Stimulated activated CD8-positive, alpha-beta memory T cell treated with anti-CD3 and anti-CD28 coated beads, Interleukin-15, amount 100 ng/mL, for 24 hours (primary cell): ENCODE measurements at places on chromosomes 6 and 20.

DNA sequence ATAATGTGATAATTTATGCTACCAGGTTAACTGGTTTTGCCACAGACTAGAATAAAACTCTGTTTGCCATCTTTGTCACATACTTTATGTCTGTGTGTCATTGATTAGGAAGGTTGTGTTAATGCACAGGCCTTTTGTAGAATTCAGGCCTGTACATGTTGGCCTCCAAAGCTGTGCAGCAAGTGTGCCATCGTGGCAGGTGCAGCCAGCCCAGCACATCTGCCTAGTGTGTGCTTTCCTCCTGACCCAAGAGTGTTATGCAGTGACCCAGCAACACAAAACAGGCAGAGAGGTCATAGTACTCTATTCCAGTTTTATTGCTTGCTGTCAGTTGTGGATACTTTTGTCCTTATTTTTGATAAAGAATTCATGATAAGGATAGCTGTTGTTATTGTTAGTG lies 3.7 kb downstream of the MAP3K4 start:
- DNase-seq = no peak

DNA sequence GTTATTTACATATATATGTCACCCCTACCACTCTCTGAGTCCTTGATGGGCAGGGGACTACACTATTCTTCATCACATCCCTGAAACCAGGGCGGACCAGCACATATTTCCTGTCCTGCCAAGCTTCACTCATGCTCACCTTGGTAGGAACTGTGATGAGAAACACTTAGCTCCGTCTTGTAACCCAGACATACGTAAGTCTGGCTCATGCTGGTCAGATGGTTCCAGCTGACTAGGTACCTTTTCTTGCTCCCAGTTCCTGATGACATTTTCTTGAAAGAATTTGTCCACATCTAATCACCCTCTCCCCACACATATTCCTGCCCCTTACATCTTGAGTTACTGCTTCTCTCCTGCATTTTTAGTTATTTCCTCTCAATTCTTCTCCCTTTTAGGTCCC lies 122.2 kb upstream of the MYLIP start:
- DNase-seq = no peak

DNA sequence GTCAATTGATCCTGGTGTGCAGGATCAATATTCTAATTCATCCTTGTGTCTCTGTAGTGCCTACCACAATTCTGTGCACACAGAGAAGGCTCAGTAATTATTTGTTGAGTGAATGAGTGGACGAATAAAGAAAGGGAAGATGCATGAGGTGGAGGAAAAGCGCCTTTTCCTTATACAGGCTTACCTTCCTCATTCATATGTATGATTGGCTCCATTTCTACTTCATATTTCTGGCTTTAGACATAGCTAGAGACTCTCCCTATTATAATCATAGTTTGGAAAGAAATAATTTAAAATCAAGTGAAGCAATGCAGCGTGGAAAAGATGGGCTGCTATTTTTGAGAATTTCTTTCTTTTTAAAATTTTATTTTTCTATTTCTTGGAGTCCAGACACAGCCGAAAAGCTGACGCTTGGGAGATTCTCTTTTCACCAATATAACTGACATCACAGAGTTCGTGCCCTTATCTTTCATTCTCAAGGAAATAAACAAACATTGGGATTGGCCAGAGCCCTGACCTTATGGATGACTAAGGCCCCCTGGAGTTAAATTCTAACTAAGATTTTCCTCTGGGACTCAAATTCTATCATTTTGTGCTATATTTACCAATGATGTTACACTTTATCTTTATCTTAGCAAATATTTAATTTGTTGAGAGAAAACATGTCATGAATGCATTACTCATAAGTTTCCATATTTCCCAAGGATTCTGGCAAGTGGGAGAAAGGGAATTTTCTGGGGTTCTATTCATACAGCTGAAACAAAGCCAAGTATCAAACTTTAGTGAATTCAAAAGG lies 48.1 kb downstream of the PRL start:
- no peak for DNase-seq

DNA sequence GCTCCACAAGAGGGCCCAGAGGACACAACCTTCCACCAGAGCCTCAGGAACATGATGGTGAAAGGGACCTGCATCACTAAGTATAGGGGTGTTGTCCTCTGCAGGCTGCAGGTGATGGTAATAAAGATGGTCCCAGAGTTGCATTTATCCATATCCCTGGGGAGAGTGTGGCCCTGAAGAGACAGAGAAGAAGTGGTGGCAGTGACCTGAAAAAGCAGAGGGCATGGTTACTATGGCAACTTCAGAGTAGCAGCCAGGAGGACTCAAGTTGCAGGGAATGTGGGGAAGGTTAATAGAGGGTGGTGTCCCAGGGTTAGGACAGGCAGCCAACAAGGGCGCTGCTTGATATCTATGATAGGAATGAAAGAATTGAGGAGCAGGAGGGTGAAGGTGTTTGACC lies 57.1 kb downstream of the HLA-A start:
- DNase-seq = no peak

DNA sequence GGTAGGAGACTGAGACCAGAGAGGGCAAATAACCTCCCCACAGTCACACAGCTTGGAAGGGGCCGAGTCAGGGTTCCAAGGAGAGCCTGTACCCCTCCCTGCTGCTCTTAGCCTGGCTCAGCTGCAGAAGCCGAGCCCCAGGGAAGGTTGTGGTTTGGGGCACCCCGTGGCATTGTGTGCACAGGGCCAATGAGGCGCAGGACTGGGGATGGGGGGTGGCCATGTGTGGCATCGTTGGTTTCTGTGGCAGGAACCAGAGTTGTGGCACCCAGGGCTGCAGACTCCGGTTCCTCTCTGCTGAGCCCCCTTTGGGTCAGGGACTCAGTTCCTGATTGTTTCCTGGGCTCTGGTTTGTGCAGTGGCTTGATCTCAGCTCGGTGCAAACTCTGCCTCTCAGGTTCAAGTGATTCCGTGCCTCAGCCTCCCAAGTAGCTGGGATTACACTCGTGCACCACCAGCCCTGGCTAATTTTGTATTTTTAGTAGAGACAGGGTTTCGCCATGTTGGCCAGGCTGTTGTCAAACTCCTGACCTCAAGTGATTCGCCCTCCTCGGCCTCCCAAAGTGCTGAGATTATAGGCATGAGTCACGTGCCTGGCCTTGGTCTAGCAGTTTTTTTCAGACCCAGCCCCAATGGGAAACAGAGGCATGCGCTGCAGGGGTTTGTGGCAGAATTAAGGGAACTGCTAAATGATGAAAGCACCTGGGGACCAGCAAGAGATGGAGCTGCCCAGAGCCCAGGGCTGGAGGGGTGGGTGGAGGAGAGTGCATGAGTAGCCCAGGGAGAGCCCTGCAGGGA lies 221.0 kb upstream of the SULF2 start:
- DNase-seq = no peak

- DNase-seq = no peak
Measured at GRCh38 chr20:59630526-59630925, 26.2 kb downstream of the PHACTR3 start.

GRCh38 chr20:48180618-48181017 lies 395.3 kb upstream of the SULF2 start:
- DNase-seq = no peak

DNA sequence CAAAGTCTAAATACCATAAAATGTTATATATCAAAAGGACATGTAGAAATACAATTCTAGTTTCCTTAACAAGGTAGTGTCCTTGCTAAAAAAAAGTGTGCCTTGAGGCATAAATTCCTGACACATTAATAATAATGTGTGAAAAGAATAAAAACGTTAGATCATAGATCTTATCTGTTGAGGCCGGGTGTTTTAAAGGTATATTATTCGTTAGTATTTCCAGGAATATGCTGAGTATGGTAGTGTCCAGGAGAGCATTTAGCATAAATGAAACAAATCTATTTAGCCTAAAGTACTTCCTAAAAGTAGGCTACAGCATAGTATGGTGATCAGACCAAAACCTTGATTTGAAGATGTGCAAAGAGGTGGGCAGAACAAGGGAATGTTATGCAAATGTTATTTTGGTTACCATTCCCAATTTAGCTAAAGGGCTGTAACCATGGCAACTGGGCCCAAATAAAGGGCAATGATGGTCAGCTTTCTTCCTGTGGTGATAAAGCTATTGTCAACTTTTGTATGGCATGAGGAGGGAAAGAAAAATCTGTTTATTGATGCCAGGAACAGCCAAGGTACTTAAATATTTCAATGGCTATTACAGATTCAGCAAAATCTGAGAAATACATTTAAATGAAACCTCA lies 18.9 kb downstream of the MKKS start:
- DNase-seq = no peak

DNA sequence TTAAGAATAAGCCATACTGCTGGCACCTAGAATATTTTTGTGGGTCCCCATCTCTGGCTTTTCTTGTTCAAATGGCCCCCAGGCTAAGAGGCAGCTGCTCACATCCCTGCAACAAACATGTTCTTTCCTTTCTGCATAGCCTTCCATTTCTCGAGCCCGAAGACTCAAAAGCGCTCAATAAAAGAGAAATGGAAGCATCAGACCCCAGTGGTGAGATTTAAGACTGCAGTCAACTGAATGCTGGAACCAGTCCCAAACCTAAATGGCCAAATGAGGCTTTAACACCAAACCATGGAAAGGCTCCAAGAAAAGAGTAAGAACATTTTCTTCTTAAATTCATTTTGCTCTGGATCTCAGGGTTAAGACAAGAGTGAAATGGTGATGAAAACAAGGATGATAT lies 122.1 kb upstream of the TRAF3IP2 start:
- no peak for DNase-seq

- no peak for DNase-seq
Measured at GRCh38 chr6:168711666-168712300, 270.8 kb downstream of the SMOC2 start.

GRCh38 chr6:158064725-158065251 lies 83.1 kb downstream of the SYNJ2 start:
- DNase-seq = no peak

- no peak for DNase-seq
Measured at GRCh38 chr6:19391926-19392325, 445.2 kb upstream of the ID4 start.

DNA sequence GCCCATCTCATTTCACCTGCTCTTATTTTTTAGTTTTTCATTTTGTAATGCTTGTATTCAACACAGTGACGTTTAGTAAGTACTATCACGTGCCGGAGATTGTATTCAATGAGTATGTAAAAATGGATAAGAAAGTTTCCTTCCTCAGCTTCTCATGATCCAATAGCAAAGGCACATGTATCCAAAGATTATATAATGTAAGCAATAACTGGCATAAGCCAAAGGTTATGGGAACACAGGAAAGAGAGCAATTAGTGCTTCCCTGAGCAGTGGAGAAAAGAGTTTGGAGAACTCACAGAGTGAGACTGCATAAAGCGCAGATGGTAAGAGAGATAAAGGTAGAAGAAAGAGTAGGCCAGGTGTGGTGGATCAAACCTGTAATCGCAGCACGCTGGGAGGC lies 21.8 kb upstream of the LTV1 start:
- no peak for DNase-seq

- DNase-seq = no peak
Measured at GRCh38 chr6:126811321-126811720, 307.1 kb upstream of the RSPO3 start.

- DNase-seq = no peak
Measured at GRCh38 chr6:1575210-1576041, 34.3 kb upstream of the FOXC1 start.

GRCh38 chr6:44113414-44113813 lies 13.8 kb downstream of the MRPL14 start:
- DNase-seq = no peak

- DNase-seq = no peak
Measured at GRCh38 chr6:492178-492577, 100.6 kb downstream of the IRF4 start.

GRCh38 chr20:47825011-47825762 lies 39.9 kb upstream of the SULF2 start:
- no peak for DNase-seq

- DNase-seq = no peak
Measured at GRCh38 chr6:104050455-104050854, 809.3 kb downstream of the HACE1 start.

DNA sequence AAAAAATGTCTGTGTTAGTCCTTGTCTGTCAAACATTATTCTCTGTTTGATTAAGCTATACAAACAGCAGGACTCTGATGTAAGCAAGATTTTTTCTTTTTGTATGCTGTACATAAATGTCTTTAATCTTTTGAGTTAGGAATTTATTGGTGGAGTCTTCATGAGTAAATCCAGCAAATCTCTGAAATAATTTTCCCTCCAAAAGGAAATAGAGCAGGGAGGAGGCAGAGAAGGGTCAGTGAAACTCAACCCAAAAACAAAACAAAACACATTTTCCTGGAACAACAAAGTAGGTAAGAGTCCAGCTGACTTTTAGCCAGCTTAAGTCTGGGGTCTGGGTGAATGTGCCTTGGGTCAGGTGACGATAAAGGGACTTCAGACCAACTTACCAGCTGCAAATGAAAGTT lies 113.7 kb downstream of the FOXA2 start:
- DNase-seq = no peak

GRCh38 chr6:112193535-112194051 lies 60.8 kb downstream of the LAMA4 start:
- DNase-seq = no peak

DNA sequence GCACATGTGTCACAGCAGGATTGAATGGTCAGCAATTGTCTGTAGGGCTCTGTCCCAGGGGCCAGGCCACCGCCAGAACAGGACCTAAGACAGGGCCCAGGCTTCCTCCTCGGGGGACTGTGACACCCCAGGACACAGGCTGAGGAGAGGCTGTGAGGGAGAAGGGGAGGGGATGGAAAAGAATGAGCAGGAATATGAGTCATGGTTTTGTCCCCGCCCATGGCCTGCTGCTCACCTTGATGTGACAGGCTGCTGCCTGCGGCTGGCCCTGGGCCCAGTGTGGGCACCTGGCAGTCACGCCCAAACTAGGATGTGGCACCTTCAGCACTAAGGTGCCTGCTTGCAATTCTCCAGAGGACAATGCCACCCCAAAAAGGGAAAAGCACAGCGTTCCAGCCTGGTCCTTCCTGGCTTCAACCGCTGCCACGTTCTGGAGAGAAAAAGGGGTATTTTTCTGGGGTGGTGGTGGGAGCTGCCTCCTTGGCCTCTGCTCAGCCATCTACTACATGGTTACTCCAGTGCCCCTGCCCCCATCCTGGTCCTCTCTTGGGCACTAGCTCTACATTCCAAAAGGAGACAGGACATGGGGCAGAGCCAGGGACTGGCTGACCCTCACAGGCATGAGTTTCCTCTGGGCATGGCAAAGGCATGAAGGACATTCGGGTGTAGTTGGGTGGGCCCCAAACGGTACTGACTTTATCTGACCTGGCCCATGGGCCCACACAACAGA lies 93.4 kb downstream of the SLC22A23 start:
- no peak for DNase-seq

- no peak for DNase-seq
Measured at GRCh38 chr6:124866040-124866439, 96.2 kb upstream of the RNF217 start.

DNA sequence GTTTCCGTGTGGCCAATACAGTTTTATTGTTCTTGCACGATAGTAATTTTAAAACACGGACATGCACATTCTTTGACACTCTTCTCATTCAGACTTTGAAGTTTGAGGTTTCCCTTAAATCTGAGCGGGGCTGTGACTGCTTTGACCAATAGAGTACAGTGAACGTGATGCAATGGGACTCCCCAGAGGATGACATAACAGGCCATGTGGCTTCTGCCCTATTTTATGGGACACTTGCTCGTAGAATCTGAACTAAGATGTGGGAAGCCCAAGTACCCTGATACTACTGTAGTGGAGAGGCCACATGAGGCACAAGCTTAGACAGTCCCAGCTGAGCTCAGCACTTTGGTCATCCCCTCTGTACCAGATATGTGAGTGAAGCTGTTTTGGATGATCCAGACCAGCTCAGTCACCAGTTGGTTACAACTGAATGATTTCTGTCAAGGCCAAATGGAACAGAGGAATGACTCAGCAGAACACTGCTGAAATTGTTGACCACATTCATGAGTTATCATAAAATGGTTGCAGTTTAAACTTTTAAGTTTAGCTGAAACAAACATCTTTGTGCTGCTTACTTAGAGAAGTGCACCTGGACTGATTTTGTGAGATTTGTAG lies 279.4 kb downstream of the RFPL4B start:
- no peak for DNase-seq
